Fibroblast of skin of back (primary cell): ENCODE measurements at places on chromosomes 13 and 19.

DNA sequence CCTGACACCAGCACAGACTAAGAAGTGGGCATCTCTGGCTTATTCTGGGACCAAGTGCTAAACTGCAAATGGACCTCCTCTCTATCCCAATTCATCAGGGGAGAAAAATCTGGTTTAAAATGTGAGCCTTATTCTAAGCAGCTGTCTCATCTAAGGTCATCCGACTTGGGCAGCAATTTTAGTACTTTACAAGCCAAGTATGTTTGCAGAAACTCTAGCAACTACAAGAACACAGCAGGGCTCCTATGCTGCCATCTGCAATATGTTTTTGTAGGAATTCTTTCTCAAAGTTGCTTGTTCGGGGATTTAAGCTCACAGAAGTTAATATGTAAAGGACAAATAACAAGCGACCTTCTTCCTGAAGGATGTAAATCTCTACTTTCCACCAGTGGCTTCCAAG, 113.1 kb downstream of the FOXO1 start:
- DNase-seq: peak; percentile 28

GRCh38 chr19:54457773-54458647, 5.6 kb downstream of the LENG9 start:
- DNase-seq: no peak

- DNase-seq: peak; percentile 38
Observed at GRCh38 chr19:13441810-13442512, 64.3 kb downstream of the CACNA1A start.

- DNase-seq: no peak
Observed at GRCh38 chr19:51524666-51525264, 6.7 kb downstream of the SIGLEC6 start.

GRCh38 chr19:17385878-17386611, 8.0 kb downstream of the CCDC194 start:
- peak; percentile 57 for DNase-seq

DNA sequence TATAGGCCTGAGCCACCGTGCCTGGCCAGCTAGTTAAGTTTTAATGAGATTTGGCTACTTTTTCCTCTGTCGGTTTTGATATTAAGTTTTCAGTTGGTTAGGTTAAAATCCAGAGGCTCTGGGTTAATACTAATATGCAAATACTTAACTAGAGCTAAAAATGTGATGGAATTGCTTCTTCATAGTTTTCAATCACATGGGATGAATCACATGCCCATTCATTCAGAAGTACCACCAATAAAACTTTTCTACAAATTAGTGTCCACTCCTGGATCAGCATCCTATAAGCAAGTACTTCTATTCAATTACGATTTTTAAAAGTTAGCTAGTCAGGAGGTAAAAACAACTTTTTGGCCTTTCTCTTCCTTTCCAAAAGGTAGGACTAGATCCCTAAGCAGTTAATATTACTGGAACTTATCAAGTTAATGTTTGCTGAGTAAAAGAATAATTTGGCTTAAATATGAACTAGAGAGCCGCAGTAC, 4.3 kb downstream of the SLC25A30 start:
- no peak for DNase-seq

DNA sequence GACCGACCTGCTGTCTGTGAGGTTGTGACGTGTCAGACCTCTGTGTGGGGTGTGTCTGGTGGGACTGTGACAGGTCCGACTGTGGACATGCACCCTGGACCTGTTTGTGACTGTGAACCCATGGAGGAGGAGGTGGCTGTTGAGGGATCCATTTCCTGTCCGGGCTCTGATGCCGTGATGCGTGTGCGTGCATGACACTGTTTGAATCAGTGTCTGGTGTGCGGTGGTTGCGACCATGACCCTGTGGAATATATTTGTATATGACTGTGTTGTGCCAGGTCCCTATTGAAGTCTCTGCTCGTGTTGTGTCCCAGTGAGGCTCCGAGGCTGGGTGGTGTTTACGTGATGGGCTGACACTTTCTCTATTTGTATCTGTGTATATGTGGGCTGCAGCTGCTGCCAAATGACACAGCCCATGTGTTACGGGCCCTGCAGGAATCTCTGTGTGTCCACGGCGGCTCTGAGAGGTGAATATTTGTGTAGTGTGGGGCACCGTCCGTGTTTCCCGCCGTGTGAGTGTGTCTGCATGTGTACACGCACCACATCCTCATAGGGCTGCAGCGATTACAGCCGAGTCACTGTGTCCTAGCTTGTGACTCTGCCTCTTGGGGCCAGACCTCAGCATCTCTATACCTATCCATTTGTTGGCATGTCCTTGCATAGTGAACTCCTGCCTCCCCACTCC, 18.3 kb downstream of the CCDC97 start:
- DNase-seq: peak; percentile 47

GRCh38 chr13:22077205-22077683, 406.4 kb downstream of the FGF9 start:
- no peak for DNase-seq

DNA sequence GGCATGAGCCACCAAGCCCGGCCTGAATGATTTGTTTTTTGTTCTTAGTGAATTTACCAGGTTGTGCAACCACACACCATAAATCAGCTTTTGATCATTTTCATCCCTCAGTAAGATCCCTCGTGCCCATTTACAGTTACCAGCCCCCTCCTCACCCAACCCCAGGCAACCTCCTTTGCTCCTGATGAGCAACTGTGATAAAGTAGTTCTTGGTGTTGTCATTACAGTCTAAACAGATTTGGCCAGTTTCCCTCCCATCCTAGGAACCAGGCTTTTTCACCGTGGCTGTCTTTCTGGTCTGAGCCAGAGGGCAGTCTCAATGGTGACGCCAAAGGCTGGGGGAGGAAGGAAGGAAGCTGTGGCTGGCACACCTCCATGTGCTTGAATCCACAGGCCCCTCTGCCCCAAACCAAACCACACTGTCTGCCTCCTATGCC, 61.2 kb upstream of the WDFY2 start:
- DNase-seq: no peak
